ENCODE measurements at places on chromosomes 1 and 21.

DNA sequence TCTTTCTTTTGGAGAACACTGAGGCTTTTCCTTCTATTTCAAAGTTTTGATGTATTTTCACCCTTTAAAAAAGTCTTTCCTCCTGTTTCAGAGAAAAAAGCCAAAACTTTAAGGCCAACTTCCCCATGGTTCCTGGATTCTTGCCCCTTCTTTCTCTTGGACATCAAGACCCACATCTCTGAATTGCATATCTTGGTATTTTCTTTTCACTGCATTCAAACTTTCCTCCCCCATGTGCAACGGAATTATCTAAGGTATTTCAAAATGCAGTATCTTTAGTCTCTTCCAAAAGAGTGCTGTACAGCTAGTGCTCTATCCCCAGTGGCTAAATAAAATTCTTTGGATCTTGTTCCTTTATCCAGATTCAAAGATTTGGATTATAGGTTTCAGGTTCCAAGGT is 81.1 kb upstream of the TSPAN2 start:
- DNase-seq, result no peak

DNA sequence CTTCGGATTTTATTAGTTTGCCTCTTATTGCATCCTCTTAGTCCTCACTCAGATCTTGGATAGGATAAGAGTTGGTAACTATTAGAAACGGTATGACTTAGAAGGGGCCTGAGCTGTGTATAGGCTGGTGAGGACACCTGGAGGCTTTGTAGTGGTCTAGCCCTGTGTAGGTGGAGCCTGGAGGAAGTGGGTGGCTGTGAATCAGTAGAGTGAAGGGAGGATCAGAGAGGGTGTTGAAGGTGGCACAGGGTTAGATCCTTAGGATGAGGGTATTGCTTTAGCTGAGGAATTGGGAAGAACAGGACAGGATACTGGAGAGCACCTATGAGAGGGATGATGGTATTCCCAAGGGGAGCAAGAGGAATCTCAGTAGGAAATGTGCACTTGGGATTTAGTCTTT is 5.7 kb downstream of the VANGL1 start:
- no peak for DNase-seq

GRCh38 chr1:192159781-192160180 is 1.5 kb downstream of the RGS18 start:
- no peak for DNase-seq

DNA sequence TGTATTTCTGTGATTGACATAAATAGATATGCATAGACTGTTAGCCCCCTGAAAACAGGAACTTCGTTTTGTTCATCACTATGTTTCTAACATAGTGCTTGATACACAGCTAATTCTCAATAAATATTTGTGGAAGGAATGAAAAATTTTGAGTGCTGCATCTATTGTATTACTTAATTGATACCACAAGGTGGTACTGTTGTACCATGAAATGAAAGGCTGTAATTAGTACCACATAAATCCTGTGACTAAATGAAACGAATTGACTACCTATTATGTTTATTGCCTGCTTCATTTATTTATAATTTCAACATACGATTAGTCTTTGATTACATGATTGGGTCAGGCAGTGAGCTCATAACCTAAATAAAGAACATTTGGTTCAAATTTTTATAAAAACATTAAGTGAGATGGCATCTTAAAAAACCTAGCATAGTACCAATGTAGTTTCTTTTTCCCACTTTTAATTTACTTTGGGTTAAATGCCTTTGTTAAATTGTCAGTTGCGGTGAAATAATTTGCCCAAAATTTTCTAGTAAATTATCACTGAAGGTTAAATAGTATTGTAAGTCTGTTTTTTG is 15.0 kb upstream of the TGFB2 start:
- no peak for DNase-seq

DNA sequence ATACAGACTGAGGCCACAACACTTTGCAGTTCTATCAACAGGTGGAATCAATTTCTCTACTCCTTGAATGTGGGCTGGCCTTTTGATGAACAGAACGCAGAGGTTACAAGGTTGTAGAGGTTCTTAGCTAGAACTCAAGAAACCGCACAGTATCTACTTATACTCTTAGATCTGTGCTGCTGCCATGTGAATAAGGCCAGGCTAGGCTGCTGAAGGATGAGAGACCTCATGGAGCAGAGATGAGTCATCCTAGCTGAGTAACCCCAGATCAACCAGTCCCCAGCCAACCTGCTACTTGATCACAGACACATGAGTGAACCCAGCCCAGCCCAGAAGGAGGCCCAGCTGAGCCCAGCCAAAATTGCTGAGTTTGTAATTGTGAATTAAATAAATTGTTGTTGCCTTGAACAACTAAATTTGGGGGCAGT is 35.3 kb upstream of the BCAR3 start:
- DNase-seq, result no peak

- peak; percentile 18 for DNase-seq
Measured at GRCh38 chr1:48955774-48956173, 179.1 kb upstream of the BEND5 start.

DNA sequence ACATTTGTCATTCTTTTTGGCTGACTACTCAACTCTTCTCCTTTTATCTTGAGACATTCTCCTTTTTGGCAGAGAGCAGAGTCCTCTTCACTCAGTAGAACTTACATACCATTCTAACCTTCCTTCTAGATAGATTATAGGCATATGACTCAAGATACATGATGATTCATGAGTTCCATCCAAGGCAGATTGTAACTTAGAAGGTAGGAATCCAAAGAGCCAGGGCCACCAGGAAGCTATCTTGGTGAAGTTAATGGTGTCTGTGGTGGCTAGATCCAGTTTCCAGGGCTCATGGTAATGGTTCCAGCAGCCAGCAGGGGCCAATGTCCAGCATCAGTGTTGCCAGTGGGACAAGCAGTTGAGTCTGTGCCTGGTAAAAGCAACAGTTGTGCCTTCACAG is 76.1 kb upstream of the KIAA0040 start:
- DNase-seq, result no peak

All from right kidney (tissue), 9 donors.